ENCODE measurements at places on chromosomes 5 and 9. TPM values are rescaled to one million over a fixed set of nuclear protein-coding genes. Genes with fewer than 3 reads are reported as not detected.
A peak's percentile ranks its signal among the peaks of the same experiment; 100 is the strongest.

Gene OCLN
- polyA plus RNA-seq, result not detected

Gene TOMM5
- 176 TPM for polyA plus RNA-seq

Gene HCN1
- not detected for polyA plus RNA-seq

Gene PCDHA4
- polyA plus RNA-seq, result not detected

Gene GRXCR2
- polyA plus RNA-seq, result not detected

DNA sequence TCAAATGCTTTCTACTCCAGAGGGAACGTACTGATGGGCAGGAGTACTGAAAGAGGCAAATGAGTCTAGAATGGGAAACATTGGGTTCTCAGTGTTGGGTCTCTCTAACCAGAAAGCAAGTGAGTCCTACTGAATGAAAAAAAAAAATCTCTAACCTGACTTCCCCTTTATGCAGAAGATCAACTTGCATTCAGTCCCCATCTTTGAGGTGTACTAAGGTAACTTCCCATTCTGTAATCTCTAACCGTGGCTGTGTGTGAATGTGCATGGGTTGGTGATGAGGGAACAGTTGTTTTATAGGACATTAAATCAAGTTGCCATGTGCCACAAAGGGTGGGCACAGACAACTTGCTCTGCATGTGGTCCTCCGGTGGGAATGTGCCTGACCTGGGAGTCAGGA lies 264.6 kb upstream of the CLINT1 start:
- peak overlapping the region; percentile 53 for H3K27ac ChIP-seq
- DNase-seq, result peak; percentile 1
- H3K4me3 ChIP-seq, result no peak overlapping the region
- no peaks in the 10 kb centered on the region for H3K36me3 ChIP-seq

DNA sequence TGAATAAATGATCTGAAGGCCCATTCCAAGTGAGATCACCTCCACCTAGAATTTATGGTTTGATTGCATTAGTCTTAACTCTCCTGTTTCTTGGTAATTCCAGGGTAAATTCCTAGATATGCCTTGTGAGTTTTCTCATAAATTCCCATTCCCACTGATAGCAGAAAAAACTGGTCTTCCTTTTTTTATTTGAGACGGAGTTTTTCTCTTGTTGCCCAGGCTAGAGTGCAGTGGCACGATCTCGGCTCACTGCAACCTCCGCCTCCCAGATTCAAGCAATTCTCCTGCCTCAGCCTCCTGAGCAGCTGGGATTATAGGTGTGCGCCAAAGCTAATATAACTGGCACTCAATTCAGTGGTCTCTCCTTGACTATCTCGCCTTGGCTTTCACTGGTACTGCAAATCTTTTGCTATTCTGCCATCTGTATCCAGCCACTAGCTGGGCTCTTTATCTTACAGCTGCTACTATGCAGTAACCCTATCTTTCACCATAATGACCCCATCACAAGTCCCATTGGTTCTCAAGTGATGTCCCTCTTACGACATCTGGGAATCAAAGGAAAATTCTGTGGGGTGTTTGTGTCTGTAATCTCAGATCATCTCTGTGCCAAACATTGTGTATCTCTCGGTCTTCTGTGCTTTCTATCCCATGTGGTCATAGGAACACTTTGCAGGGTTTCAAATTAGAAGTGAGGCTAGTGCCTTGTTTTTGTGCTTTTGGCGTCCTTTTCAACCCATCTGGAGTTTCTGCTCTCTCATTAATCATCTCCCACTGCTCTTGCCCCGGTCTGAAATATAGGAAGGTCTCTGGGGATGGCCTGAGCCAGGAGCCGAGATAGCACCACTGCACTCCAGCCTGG lies 14.4 kb downstream of the HNRNPK start:
- no peak overlapping the region for H3K4me3 ChIP-seq
- H3K4me1 ChIP-seq, result peaks cover 7% of the 10 kb centered on the region
- DNase-seq, result no peak
- peaks cover 16% of the 10 kb centered on the region for H3K36me3 ChIP-seq
- H3K27me3 ChIP-seq, result no peaks in the 10 kb centered on the region
- peak overlapping the region; percentile 86 for H3K27ac ChIP-seq

DNA sequence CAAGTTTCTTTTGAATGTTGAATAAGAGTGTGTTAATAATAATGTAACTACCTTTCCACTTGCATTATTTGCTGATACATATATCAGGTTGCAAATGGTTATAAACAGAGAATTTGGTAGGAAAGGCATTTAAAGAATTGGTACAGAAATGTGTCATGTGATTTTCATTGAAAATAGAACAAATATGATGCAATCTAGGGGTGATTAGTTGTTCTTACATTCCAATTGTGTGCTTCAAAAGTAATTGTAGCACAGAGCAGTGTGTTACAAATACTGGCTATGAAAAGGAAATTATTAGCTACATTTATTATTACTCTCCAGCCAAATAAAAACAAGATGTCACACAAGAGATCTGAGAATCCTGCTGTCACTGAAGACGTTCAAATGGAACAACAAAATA lies 61.8 kb upstream of the PRDM9 start:
- DNase-seq, result no peak
- no peaks in the 10 kb centered on the region for H3K27me3 ChIP-seq
- H3K4me1 ChIP-seq, result no peaks in the 10 kb centered on the region
- no peaks in the 10 kb centered on the region for H3K36me3 ChIP-seq

DNA sequence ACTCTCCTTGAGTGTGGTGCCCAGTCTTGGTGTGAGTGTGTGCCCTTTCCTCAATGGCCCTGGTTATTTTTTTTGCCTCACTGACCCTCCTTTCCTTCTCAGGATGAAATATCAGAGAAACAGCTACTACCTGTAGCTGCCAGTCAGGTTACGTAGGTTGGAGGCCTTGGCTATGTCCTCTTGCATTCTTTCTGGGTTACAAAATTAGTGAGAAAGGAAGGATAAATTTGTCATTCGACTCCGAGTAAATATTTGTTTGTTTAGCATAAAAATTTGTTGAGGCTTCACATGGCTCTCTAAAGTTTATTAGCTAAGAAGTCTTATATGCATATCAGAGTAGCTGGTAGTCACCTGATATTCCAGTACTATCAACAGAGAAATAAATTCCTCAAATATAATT lies 15.4 kb downstream of the MACIR start:
- H3K27me3 ChIP-seq, result no peaks in the 10 kb centered on the region
- no peak overlapping the region for H3K27ac ChIP-seq
- peaks cover 3% of the 10 kb centered on the region for H3K4me1 ChIP-seq
- DNase-seq, result no peak

- H3K27ac ChIP-seq, result no peak overlapping the region
- H3K4me3 ChIP-seq, result no peak overlapping the region
- DNase-seq, result no peak
Observed at GRCh38 chr9:97556721-97557605, 55.5 kb downstream of the TMOD1 start.

- peaks cover 3% of the 10 kb centered on the region for H3K36me3 ChIP-seq
- H3K27me3 ChIP-seq, result no peaks in the 10 kb centered on the region
- H3K27ac ChIP-seq, result peak overlapping the region; percentile 99
- DNase-seq, result peak; percentile 85
Observed at GRCh38 chr9:5626727-5627634, 1.9 kb upstream of the RIC1 start.

DNA sequence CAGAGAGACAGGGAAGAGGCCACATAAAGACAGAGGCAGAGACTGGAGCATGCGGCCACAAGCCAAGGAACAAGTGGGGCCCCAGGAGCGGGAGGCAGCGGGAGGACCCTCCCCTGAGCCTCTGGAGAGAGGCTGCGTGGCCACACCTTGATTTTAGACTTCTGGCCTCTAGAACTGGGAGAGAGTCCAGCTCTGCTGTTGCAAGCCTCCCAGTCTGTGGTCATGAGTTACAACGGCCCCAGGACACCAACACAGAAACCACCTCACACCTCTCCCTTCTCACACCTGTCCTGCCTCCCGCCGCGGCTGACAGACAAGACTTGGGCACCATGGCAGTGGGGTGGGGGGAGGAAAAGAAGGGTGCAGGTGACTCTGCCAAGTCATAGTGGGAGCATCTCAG lies 2.2 kb downstream of the INPP5E start:
- DNase-seq, result no peak
- H3K27ac ChIP-seq, result no peak overlapping the region
- no peaks in the 10 kb centered on the region for H3K36me3 ChIP-seq
- peaks cover 22% of the 10 kb centered on the region for H3K4me1 ChIP-seq
- no peaks in the 10 kb centered on the region for H3K27me3 ChIP-seq
- peak overlapping the region; percentile 85 for H3K4me3 ChIP-seq

- H3K4me1 ChIP-seq, result no peaks in the 10 kb centered on the region
- DNase-seq, result no peak
- peaks cover 5% of the 10 kb centered on the region for H3K36me3 ChIP-seq
- no peak overlapping the region for H3K27ac ChIP-seq
- H3K27me3 ChIP-seq, result no peaks in the 10 kb centered on the region
Observed at GRCh38 chr5:33170411-33170810, 270.4 kb upstream of the TARS1 start.

GRCh38 chr5:150487199-150488061 lies 20.5 kb upstream of the NDST1 start:
- H3K4me3 ChIP-seq, result peak overlapping the region; percentile 88
- no peaks in the 10 kb centered on the region for H3K36me3 ChIP-seq
- peak; percentile 47 for DNase-seq
- peaks cover 42% of the 10 kb centered on the region for H3K4me1 ChIP-seq
- no peaks in the 10 kb centered on the region for H3K27me3 ChIP-seq

Data from naive B cell (primary cell).